ENCODE measurements at places on chromosomes 12 and 14. TPM values are rescaled to one million over a fixed set of nuclear protein-coding genes. Genes with fewer than 3 reads are reported as not detected.

DNA sequence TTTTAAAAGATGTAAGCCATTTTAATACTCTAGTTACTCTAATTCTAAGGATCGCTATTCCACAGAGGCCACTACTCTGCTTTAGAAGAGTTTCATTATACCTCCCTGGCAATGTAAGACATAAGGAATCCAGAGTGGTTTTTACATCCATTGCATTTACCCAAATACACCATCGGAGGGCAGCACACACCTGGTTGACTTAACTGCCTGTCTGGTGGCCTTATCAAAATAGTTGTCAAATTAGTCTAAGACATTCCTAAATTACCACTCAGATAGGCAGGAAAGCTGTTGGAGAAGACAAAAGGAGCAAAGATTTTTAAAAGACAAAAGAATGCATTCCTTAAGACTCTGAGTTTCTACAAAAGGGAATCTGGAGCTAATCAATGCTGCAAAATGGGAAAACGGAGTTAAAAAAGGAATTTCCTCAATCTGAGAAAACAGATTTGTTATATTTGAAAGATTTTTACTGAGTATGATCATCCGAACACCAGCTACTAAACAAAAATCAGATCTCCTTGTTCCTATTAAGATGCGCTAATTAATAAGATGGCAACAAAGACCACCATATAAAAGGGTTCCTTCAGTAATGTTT is 33.8 kb upstream of the FGD4 start:
- peak; percentile 82 for DNase-seq

- DNase-seq, result peak; percentile 86
Observed at GRCh38 chr12:56723889-56724700, 1.0 kb downstream of the NACA start.

GRCh38 chr12:120468821-120469449 is 613 bp downstream of the SRSF9 start:
- peak; percentile 10 for DNase-seq

DNA sequence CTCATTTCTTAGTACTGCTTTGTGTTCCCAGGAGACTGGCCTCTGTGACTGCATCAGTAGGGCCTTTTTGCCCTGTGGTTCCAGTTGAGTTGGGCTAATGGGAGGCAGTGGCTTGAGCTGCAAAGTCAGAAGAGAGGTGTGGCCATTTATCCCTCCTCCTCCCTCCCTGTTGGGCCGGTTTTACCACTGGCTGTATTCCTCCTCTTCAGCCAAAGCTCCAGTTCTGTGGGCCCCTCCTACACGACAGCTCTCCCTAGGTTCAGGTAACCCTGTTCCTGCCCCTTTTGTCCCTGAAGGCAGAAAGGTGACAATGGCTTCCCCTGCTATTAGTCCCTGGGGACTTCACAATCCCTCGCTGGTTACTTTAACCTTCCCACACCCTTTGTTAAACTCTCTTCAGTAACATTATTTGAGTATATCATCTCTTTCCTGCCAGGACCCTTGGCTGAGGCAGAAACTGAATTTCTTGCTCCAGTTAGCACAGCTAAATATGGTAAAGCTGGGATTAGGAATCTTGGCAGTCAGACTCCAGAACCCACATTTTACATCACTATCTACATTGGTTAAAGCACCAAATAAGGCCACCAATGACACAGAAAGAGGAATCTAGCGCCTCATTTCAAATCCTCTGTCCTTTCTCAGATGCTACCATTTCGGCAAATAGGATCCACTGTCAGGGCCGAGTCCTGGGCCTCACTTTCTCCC is 121.9 kb upstream of the SLC35F4 start:
- no peak for DNase-seq

DNA sequence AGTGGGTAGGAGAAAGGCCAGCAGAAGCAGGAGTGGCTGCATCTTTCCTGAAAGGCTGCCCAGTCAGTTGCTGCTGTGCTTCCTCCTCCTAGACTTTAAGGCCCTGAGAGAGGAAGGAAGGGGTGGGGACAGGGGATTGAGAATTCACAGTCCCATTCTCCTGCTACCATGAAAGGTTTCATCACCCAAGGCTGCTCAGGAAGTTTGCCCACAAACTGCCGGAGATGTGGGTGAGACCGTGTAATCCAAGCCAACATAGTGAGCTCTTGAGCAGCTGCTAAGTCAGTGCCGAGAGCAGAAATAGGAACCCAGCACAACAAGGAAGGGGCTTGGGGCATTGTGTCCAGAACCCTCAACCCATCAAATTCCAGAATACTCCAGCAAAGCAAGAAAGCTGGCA is at the start of gene CTSG:
CTSG (minus strand) TSS at position 69 of the 400 bp plus-strand sequence; CDS start at position 42, 27 bp downstream.
- no peak for DNase-seq

GRCh38 chr12:124764870-124765580 is 98.6 kb downstream of the SCARB1 start:
- DNase-seq, result peak; percentile 89

Gene FAM90A1
- polyA plus RNA-seq, result 0.09 TPM

All from IMR-90 (cell line).